HS-27A (cell line): ENCODE measurements at places on chromosomes 1 and 21.

- DNase-seq = no peak
Observed at GRCh38 chr1:221881805-221882581, 140.1 kb upstream of the DUSP10 start.

- no peak for DNase-seq
Observed at GRCh38 chr1:116910379-116911187, 867 bp downstream of the PTGFRN start.

DNA sequence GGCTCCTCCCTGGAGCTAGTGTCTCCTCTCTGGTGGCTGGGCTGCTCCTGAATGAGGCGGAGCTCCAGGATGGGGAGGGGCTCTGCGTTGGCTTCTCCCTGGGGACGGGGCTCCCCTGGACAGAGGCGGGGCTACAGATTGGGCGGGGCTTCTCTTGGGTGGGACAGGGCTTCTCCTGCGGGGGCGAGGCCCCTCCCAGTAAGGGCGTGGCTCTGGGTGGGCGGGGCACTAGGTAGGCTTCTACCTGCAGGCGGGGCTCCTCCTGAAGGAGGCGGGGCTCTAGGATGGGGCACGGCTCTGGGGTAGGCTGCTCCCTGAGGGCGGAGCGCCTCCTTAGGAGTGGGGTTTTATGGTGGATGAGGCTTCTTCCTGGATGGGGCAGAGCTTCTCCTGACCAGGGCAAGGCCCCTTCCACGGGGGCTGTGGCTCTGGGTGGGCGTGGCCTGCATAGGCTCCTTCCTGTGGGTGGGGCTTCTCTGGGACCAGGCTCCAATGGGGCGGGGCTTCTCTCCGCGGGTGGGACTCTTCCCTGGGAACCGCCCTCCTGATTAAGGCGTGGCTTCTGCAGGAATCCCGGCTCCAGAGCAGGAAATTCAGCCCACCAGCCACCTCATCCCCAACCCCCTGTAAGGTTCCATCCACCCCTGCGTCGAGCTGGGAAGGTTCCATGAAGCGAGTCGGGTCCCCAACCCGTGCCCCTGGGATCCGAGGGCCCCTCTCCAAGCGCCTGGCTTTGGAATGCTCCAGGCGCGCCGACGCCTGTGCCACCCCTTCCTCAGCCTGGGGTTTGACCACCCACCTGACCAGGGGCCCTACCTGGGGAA lies 22.7 kb upstream of the ARF1 start:
- no peak for DNase-seq

DNA sequence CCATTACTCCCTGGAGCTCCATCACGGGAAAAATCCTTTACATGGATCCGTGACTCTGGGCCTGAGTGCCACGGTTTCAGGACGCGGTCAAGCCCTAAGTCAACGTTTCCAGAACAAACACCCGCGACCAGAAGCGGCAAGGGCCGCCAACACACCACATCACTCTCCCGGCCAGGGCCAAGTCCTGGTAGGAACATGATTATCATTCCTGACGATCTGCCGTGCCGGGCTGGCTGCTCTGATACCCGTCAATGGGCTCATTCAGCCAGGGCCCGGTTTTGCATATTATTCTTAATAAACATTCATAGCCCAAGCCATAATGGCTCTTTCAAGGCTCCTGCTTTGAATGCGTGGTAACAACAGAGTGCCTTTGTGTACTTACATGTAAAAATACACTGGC lies 44.6 kb upstream of the SIM2 start:
- DNase-seq = no peak

DNA sequence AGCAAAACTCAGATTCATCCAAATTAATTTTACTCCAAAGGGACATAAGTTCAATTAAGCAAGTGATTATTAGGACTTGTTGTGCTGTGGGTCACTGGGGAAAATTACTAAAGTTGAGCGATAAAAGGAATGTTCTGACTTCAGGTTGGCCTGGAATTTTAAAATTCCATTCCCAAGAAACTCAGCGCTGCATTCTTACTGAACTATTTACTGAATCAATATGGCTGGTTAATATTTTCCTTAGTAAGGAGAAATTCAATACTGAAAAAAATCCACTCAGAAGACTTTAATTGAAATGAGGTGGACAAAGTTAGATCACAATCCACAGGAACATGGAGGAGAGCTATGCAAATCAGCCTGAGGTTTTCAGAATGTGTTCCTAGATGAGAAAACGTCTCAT lies 578.9 kb upstream of the NR5A2 start:
- DNase-seq = no peak

DNA sequence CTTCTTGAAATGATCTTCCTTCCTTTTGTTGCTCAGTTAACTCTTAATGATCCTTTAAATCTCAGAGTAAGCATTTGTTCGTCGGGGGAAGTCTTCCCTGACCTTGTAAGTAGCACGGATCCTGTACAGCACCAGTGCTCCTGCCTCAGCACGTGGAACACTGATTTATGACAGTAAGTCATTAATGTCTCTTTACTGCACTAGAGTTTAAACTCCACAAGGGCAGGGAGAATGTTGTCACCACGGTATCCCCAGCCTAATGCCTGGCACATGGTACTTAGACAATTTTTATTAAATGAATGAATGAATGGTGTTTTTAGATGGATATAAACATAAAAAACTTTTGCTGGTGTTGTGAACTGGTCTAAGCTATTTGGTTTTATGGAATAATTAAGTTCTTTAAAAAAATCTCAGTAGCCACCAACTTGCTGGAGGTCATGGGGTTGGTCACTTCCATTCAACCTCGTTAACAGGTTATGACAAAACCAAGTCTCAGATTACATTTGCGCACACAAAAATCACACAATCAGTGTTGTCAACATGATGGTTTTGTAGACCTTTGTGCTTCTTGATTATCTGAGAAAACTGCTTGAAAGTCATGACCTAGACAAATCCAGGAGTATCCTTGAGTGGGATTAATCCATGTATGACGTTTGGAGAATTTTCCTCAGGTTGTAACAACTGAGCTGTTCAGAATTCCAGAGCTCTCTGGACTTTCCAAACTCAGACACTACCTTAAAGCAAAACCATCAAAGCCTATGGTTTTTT lies 326.9 kb downstream of the DUSP10 start:
- no peak for DNase-seq

GRCh38 chr1:182428043-182428442 lies 21.9 kb upstream of the RGSL1 start:
- no peak for DNase-seq

DNA sequence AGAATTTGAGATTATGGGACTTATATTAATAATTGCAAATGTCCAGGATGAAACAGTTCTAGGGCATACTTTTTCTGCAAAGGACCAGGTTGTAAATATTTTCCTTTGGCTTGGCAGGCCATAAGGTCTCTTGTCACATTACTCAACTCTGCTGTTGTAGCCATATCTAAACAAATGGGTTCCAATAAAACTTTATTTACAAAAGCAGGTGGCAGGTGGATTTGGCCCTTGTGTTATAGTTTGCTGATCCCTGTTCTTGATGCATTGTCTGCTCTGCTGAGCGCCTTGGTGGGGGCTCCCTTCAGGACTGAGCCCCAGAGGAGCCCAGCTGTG lies 258.5 kb downstream of the FOXD2 start:
- no peak for DNase-seq

DNA sequence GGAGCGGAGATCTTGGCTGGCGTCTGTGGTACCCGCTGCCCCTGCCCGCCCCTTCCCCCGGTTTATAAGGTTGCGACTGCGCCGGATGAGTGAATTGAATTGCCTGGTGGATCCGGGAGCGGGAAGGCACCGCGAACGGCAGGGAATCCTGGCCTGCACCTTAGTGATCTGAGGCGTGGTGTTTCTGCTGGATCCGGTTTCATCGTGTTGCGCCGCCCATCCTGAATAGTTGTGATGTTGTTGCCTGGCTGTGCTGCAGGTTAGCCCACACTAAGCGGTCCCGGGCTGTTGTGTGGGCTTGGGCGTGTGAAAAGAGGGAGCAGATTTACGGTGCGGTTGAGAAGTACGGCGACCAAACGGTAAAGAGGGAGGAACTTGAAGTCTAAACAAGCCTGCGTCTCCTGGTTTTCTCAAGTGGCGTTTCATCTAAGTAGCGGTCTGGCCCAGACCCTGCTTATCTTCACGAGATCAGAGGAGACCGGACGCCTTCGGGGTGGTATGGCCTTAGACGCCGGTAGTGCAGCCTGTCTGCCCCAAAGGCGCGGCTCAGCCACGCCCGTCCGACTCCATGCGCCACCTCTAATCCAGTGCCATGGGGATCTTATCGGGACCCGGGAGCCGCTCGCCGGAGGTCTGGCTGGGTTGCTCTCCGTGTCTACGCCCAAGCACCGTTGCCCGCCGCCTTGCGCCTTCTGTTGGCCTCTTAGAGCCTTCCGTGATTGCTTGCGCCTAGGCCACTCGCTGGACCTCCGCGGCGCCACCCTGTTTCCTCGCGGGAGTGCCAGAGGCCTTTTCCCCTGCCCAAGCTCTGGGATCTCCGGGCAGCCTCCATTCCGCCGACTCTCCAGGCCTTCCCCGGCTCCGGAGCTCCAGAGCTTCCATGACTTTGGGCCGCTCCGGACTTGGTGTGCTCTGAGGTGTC lies 87.5 kb upstream of the RHOU start:
- DNase-seq = peak; percentile 40

GRCh38 chr1:89440911-89441310 lies 77.1 kb downstream of the GBP6 start:
- no peak for DNase-seq

DNA sequence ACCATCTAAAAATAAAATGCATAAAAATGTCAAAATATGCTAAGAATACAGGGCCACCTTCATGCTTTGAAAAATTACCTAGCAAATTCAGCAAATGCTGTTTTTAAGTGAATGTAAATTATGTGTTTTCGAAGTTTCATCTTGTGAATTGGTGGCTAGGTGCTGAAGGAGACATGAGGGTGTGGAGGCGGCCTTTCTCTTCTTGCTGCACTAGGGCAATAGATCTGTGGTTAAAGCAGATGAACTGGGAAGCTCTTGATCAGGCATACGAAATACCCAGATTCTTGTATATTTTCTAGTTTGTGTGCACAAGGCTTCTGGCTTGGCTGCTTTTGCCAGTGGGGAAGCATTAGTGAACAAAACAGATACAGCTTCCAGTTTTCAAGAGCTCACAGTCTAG lies 224.5 kb downstream of the ST6GALNAC3 start:
- no peak for DNase-seq
